ENCODE measurements at places on chromosomes 12 and 14.

- no peak for DNase-seq
These were observed 51.8 kb downstream of the FOXN3 start for GRCh38 chr14:89365061-89365801.

GRCh38 chr14:44403193-44403592 is 103.9 kb downstream of the FSCB start:
- DNase-seq, result no peak

GRCh38 chr12:2195085-2195484 is 142.3 kb downstream of the CACNA1C start:
- DNase-seq, result no peak

DNA sequence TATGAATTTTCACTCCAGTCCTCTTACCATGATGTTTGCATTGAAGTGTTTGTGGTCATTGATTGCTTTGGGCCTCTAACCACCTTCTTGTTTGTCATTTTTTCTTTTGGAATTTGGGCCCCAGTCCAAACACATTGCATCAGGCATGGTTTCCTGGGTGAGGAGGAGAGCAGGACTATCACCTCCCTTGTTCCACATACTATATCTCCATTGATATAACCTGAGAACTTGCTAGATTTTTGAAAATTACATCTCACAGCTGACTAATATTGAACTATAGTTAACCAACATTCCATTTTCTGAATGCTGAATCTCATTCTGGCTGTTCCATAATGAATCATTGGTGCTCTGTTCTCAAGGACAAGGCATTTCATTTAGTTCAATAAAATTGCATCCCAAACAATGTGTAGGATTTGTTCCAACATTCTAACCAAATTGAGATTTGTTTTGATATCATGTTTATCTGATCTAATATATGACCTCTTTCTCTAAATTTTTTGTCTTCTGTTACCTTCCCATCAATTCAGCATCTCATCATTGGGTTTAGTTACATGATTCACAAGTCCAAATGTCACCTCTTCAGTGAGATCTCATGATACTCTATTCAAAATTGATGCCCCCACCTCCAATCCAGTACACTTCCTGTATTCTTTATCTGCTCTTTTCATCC is 329.0 kb downstream of the ZFP36L1 start:
- DNase-seq, result no peak

- no peak for DNase-seq
These were observed 225.6 kb downstream of the VRK1 start for GRCh38 chr14:97022741-97023140.

DNA sequence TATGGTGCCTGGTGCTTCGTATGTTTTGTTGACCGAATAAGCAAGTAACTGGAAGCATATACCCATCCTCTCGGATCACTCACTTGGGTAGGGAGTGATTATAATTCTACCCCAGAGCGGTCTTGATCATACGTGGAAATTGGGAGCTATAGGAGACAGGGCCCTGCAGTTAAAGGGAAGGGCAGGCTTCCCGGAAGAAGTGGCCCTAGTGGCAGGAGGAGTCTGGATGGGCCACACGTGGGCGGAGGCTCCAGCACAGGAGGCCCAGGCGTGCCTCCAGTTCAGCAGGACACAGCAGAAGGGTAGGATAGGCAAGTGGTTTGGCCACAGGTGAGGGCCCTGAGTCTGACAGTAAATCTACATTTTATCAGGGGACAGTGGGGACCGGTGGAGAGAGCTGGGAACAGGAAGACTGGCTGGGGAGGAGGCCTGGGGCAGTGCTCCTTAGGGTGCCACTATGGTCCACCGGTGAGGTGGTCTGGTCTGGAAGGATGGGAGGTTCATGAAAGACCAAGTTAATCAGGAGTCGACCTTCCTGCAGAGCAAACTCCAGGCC is 23.5 kb upstream of the YY1 start:
- DNase-seq, result no peak

GRCh38 chr12:94909663-94910062 is 93.8 kb downstream of the NDUFA12 start:
- DNase-seq, result no peak

GRCh38 chr12:102376181-102376747 is 104.1 kb downstream of the IGF1 start:
- DNase-seq, result no peak

GRCh38 chr14:20711261-20711660 is 22.7 kb downstream of the ANG start:
- DNase-seq, result no peak

GRCh38 chr14:20679907-20680306 is 4.5 kb upstream of the RNASE4 start:
- DNase-seq, result no peak

Data from right forelimb (tissue), 1 donor.